ENCODE measurements at places on chromosomes 5 and 9.

GRCh38 chr9:81717747-81718077 lies 28.4 kb upstream of the TLE1 start:
- DNase-seq, result no peak

DNA sequence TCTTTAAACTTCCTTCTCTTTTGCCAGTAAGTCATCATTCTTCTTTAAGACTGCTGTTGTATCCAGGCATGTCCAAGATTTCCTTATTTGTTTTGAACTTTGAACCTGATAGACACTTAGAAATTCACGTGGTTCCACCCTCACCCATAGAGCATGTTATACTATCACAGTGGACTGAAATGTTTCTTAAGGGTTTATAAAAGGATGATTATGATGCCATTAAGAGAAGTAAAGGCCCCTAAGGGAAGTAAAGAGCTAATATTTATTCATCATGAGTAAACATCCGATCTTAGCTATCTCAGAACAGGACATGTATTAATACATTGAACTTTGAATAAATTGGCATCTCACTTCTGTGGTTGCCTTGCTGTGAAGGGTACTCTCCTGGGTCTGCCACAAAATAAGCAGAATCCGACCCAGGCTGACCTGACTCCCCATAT lies 49.8 kb downstream of the PRKACG start:
- DNase-seq, result no peak

DNA sequence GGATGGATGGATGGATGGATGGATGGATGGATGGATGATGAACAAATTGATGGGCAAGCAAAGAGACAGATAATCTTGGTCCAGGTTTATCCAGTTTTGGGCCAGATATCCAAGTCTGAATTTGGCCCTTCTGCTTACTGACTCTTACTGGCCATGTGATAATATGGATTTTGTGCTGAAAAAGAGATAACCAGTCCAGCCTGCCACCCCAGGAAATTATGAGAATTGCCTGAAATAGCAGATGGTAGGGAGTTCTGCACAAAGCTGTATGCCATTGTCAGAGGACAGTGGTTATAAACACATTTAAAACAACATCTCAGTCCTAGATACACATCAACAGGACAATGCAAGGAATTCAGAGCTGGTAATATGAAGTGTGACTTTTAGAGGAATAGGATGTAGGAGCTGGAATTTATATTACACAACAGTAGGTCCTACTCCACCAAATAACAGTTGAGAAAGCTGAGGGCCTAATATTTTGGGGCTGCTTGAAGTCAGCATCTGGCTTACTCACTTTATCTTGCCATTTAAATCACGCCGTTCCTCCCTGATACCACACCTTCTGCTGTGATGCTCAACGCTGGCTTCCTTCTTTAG lies 9.0 kb upstream of the FAT2 start:
- no peak for DNase-seq

GRCh38 chr9:106179191-106179590 lies 484.9 kb downstream of the TMEM38B start:
- DNase-seq, result no peak

DNA sequence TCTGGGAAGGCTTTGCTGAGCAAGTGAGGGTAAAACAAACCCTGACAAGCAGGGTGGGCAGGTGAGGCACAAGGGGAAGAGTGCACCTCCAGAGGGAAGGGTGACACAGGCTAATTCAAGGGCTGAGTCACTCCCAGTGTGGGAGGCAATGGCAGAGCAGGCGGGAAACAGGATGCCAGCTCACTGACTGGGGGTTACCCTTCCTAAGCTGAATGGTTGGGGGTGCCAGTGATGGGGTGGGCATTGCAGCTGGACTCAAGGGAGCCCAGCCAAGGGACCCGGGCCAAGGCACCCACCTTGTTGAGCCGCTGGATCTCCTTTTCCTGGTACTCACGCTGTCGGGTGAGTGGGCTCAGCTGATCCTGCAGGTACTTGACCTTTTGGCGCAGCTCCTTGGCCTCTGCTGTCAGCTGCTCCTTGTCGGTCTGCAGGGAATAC lies 18.4 kb downstream of the GPX3 start:
- peak; percentile 45 for DNase-seq

DNA sequence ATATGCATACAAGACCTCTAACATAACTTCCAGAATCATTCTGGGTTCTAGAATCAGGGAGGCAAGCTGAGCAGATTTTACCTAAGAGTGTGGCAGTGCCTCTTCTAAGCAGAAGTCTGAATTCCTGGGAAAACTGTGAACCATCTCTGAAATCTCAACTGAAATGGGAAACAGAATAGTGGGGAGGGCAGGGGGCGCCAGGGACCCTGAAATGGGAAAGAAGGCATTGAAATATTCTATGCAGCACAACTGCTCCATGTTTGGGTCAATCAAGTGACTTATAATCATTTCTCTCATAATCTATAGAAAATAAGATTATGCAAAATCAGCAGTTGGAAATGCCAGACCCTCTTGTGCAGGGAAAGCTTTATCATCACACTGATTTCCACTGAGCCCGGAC lies 156.1 kb downstream of the EBF1 start:
- no peak for DNase-seq

GRCh38 chr5:174735498-174736330 lies 11.3 kb downstream of the MSX2 start:
- DNase-seq, result no peak

DNA sequence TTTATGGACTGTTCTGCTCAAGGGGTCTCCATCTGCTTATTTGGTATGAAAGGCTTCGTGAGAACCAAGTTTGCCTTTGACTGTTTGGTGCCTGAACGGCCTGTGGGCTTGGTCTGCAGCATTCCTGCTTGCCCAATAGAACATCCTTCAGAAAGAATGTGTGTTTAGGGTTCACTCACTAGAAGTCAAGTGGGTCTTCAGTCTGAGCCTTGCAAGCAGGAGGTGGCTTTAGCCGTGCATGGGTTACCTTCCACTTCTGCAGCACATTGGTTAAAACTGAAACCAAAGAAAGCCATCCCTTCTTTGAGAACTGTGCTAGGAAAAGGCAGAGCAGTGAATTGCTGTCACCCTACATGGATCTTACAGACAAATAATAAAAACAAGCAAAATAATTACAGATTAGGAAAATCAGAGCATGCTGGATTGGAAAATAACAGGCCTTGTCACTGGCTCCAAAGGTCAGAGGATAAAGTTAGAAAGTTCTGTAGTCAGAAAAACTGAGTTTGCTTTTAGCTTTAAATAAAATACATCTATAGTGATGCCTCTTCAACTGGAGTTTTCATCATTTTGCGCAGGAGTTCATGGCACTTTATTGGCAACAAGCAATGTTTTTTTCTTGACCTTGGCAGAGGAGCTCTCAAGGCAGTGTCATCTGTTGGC lies 16.6 kb downstream of the WWC1 start:
- DNase-seq, result no peak

- no peak for DNase-seq
These were observed 34.1 kb upstream of the RUFY1 start for GRCh38 chr5:179516221-179516620.

DNA sequence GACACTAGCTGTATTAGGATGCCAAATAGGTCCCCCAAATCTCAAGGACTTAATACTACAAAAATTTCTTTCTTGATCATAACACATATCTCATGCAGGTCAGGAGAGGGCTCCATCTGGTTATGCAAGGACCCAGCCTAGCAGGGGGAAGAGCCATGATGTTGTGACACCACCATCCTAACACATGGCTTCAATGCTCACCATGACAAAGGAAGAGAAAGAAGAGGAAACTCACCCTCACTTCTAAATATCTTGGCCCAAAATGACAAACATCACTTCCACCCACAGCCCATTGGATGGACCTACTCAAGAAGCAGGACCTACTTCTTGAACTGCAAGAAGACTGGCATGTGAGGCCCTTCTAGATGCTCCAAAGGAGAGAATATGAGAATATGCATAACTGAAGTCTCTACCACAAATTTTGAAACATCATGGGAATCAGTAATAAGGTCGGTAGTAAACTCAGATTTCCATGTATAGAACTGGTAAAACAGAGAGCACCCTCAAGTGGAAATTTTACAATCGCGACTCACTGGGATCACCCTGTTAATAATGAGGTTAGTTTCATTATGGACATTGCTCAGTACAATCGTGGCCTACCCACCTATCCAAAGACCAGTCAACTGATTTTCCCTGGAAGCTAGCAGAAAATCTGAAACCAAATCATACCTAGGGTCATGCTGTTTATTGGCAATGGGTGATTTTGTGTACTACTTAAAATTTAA lies 308.2 kb downstream of the ACTL7B start:
- peak; percentile 47 for DNase-seq

DNA sequence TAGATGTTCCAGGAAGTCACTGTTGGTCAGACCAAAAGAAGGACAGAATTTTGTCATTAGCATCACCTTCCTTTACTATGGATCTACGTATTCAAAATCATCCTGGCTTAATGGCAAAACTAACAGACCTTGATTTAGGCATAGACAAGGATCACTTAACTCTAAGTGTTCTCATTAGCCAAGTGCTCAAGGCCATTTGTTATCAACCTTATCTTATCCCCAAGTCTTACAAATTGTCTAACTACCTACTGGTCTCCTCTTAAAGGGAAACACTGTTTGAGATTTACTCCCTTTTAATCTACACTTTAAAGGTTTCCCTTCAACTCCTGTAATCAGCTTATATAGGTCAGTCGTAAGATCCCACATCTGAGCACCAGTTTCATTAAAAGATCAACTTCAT lies 1197.5 kb upstream of the C9orf72 start:
- DNase-seq, result no peak

GRCh38 chr5:1247811-1248210 lies 22.6 kb downstream of the SLC6A18 start:
- no peak for DNase-seq

Data from inflammatory macrophage treated with lipopolysaccharide for 4 hours (primary cell).